ENCODE measurements at places on chromosomes 12 and 14. TPM values are rescaled to one million over a fixed set of nuclear protein-coding genes. Genes with fewer than 3 reads are reported as not detected.

- H3K27me3 ChIP-seq: no peaks in the 10 kb centered on the region
- no peaks in the 10 kb centered on the region for H3K4me1 ChIP-seq
- no peak overlapping the region for H3K27ac ChIP-seq
- no peak overlapping the region for H3K4me3 ChIP-seq
Observed at GRCh38 chr12:102174117-102174516, 23.5 kb downstream of the PMCH start.

GRCh38 chr12:16619537-16619936, 13.6 kb upstream of the LMO3 start:
- DNase-seq: no peak
- H3K4me1 ChIP-seq: no peaks in the 10 kb centered on the region
- no peak overlapping the region for H3K27ac ChIP-seq

- no peak for DNase-seq
- H3K27me3 ChIP-seq: no peaks in the 10 kb centered on the region
- H3K27ac ChIP-seq: no peak overlapping the region
- H3K4me1 ChIP-seq: no peaks in the 10 kb centered on the region
- no peaks in the 10 kb centered on the region for H3K36me3 ChIP-seq
Observed at GRCh38 chr12:95227818-95228356, 10.3 kb downstream of the VEZT start.

- peaks cover 6% of the 10 kb centered on the region for H3K4me1 ChIP-seq
- peak overlapping the region; percentile 17 for H3K27ac ChIP-seq
- DNase-seq: no peak
- no peaks in the 10 kb centered on the region for H3K36me3 ChIP-seq
Observed at GRCh38 chr14:76782885-76783566, 21.8 kb downstream of the VASH1 start.

DNA sequence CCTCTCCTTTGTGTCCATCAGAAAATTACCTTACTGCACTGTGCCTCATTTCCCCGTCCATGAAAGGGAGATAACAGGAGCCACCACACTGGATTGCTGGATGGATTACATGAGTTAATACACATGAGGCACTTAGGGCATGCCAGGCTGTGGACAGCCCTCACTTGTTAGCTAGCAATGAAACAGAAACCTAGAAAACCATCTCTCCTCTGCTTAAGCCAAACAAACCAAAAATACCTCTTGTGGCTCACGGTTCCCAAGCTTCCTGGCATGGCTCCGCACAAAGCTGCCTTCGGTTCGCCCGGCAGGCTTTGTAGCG, 660 bp upstream of the HCFC2 start:
- H3K27me3 ChIP-seq: no peaks in the 10 kb centered on the region
- H3K4me1 ChIP-seq: peaks cover 9% of the 10 kb centered on the region
- H3K36me3 ChIP-seq: no peaks in the 10 kb centered on the region

DNA sequence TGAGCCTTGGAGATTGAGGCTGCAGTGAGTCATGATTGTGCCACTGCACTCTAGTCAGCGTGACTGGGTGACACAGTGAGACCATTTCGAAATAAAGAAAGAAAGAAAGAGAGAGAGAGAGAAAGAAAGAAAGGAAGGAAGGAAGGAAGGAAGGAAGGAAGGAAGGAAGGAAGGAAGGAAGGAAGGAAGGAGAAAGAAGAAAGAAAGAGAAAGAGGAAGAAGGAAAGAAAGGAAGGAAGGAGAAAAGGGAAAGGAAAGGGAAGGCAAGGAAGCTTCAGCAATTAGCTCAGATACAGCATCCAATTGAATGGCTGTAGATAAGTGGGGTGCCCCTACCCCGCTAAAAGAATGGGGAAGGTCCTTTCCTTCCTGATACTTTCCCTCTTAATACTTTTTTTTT, 9.5 kb upstream of the NAA30 start:
- no peak for DNase-seq
- no peak overlapping the region for H3K27ac ChIP-seq
- no peaks in the 10 kb centered on the region for H3K36me3 ChIP-seq
- H3K4me3 ChIP-seq: no peak overlapping the region
- no peaks in the 10 kb centered on the region for H3K4me1 ChIP-seq

GRCh38 chr14:57610631-57611030, 117.0 kb upstream of the CCDC198 start:
- no peaks in the 10 kb centered on the region for H3K36me3 ChIP-seq
- H3K27me3 ChIP-seq: no peaks in the 10 kb centered on the region
- no peak overlapping the region for H3K27ac ChIP-seq
- no peak overlapping the region for H3K4me3 ChIP-seq
- DNase-seq: no peak
- H3K4me1 ChIP-seq: no peaks in the 10 kb centered on the region

DNA sequence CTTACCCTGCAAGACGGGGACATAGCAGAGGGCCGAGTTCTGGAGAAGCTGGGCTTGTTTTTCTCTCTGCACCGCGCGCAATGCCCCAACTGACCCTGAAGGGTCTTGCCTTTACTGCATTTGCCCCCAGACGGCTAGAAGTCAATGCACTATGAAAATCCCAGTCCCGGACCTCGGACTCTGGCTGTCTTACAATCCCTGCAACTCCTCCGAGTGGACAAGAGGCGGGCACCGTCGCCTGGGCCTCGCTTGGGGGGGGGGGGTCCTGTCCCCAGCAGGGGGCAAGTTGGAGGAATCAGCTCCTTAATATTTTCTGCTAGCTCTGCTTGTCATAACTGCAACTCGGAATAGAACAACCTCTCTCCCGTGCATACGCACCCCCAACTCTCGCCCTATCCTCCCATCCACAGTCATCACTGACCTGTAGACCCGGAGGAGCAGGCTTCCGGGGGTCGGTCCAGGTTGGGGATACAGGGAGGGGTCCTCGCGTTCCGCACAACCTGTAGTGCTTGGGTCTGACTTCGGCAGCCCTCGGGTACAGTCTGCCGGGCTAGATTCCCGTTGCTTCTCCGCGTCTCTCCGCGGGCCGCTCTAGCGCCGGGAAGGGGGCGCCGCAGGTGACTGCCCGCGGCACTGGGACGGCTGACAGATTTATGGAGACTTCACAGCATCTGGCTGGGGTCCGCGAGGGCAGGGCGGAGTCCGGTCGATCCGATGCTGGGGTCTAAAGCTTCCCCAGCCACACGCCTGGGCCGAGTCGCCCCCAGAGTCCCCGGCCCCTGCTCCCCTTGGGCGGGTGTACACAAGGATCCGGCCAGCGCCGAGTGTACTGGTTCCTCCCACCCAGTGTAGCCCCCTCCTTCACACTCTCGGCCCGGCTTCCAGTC, 3.3 kb upstream of the PAX9 start:
- no peak for DNase-seq
- H3K36me3 ChIP-seq: no peaks in the 10 kb centered on the region
- H3K27ac ChIP-seq: no peak overlapping the region
- no peaks in the 10 kb centered on the region for H3K4me1 ChIP-seq
- no peak overlapping the region for H3K4me3 ChIP-seq

DNA sequence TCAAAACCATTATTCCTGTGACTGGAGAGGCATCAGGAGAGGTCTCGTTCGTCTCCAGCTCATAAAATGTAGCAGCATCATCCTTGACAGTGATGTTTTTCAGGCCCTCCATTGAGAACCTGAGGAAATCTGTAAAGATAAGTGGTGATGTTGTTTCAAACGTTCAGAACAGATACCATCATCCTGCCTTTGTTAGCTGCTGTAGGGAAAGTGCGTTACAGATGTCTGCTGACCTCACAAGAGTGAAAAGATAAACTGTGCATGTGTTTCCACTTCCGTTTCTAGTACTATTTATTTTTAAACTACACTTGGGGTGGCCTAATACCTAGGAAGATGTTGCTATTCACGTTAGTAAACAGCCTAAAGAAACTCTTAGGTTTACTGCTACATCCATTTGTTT, 28.4 kb downstream of the BCL2L14 start:
- H3K27ac ChIP-seq: no peak overlapping the region
- H3K27me3 ChIP-seq: no peaks in the 10 kb centered on the region
- H3K36me3 ChIP-seq: no peaks in the 10 kb centered on the region
- no peak overlapping the region for H3K4me3 ChIP-seq
- no peak for DNase-seq

GRCh38 chr12:52437508-52437907, 3.3 kb upstream of the KRT75 start:
- H3K36me3 ChIP-seq: no peaks in the 10 kb centered on the region
- no peak for DNase-seq
- no peaks in the 10 kb centered on the region for H3K27me3 ChIP-seq
- no peak overlapping the region for H3K4me3 ChIP-seq

GRCh38 chr14:69876221-69876847, 2.9 kb upstream of the SMOC1 start:
- H3K4me1 ChIP-seq: no peaks in the 10 kb centered on the region
- H3K27ac ChIP-seq: no peak overlapping the region
- no peak overlapping the region for H3K4me3 ChIP-seq
- H3K27me3 ChIP-seq: no peaks in the 10 kb centered on the region

- no peak overlapping the region for H3K4me3 ChIP-seq
- H3K27ac ChIP-seq: no peak overlapping the region
- peaks cover 7% of the 10 kb centered on the region for H3K4me1 ChIP-seq
Observed at GRCh38 chr12:45768194-45768593, 38.7 kb downstream of the ARID2 start.

- H3K4me1 ChIP-seq: no peaks in the 10 kb centered on the region
- H3K27me3 ChIP-seq: no peaks in the 10 kb centered on the region
- H3K4me3 ChIP-seq: peak overlapping the region; percentile 56
- H3K27ac ChIP-seq: peak overlapping the region; percentile 74
- no peaks in the 10 kb centered on the region for H3K36me3 ChIP-seq
Observed at GRCh38 chr14:21098892-21099595, 589 bp upstream of the ZNF219 start.

DNA sequence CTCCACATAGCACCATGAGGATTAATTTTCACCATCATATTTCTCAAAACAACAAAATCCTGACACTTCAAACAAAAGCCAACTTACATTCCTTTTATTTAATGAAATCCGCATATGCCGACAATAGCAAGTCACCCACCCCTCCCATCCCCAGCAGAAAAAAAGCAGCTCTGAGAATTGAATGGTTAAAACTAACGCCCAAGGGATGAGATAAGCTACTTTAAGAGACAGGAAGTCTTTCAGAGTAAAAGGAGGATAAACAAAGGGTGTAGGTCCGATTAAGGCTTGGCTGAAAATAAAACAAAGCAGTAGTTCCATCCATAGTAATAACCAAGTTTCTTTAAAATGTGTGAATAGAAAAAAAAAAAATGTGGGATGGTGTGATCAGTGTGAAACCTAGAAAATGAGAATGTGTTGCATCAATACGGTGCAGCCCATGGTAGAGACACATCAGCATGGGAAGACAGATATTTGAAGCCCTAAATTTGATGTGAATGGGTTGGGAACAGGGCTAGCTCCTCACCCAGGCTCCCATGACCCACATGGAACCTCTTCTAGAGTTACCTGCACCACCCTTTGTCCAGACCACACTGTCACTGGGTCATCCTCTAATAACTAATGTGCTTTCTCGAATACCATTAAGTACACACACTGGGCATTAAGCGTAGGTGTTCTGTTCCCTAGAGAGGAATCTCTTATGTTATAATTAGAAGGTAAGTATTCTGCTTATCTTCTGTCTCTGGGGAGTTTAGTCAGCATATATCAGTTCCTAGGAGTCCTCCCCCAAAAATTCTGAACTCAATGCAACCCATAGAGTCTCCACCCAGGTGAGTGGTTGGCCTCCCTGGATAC, 31.7 kb downstream of the RTRAF start:
- H3K4me1 ChIP-seq: peaks cover 4% of the 10 kb centered on the region
- H3K27me3 ChIP-seq: no peaks in the 10 kb centered on the region
- DNase-seq: no peak
- H3K4me3 ChIP-seq: no peak overlapping the region
- no peak overlapping the region for H3K27ac ChIP-seq

GRCh38 chr14:67787673-67788072, 28.7 kb downstream of the ZFYVE26 start:
- no peaks in the 10 kb centered on the region for H3K27me3 ChIP-seq
- no peaks in the 10 kb centered on the region for H3K4me1 ChIP-seq
- H3K27ac ChIP-seq: no peak overlapping the region
- no peak overlapping the region for H3K4me3 ChIP-seq

- H3K4me1 ChIP-seq: no peaks in the 10 kb centered on the region
- H3K27me3 ChIP-seq: no peaks in the 10 kb centered on the region
- DNase-seq: no peak
- H3K27ac ChIP-seq: no peak overlapping the region
- H3K36me3 ChIP-seq: no peaks in the 10 kb centered on the region
- no peak overlapping the region for H3K4me3 ChIP-seq
Observed at GRCh38 chr14:44979740-44980356, 17.9 kb downstream of the TOGARAM1 start.

GRCh38 chr12:64735442-64735841, 23.8 kb downstream of the GNS start:
- H3K27me3 ChIP-seq: no peaks in the 10 kb centered on the region
- peaks cover 18% of the 10 kb centered on the region for H3K4me1 ChIP-seq
- H3K36me3 ChIP-seq: peaks cover 54% of the 10 kb centered on the region
- H3K27ac ChIP-seq: no peak overlapping the region
- DNase-seq: no peak

GRCh38 chr12:47021298-47021697, 58.1 kb upstream of the PCED1B start:
- no peaks in the 10 kb centered on the region for H3K27me3 ChIP-seq
- no peak overlapping the region for H3K27ac ChIP-seq
- H3K36me3 ChIP-seq: no peaks in the 10 kb centered on the region
- no peaks in the 10 kb centered on the region for H3K4me1 ChIP-seq
- peak; percentile 54 for DNase-seq

- H3K27ac ChIP-seq: no peak overlapping the region
- no peaks in the 10 kb centered on the region for H3K36me3 ChIP-seq
- DNase-seq: no peak
- no peaks in the 10 kb centered on the region for H3K27me3 ChIP-seq
Observed at GRCh38 chr12:89513544-89513943, 11.1 kb downstream of the GALNT4 start.

DNA sequence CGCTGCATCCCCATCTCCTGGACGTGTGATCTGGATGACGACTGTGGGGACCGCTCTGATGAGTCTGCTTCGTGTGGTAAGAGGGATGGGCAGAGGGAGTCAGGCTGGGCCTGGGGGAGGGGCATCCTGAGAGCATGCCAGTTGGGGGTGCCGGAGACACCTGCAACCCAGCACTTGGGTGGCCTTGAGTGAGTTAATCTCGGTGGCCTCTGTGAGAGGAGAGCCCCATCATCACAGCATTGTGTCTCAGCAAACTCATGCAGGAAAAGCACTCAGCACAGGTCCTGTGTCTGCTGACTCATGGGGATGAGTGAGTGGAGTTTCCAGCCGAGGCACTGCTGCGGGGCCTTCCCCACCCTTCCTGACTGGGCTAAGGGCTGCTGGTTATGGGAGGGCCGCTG, 19.6 kb upstream of the LRP1-AS start:
- H3K4me3 ChIP-seq: no peak overlapping the region
- no peak overlapping the region for H3K27ac ChIP-seq
- H3K4me1 ChIP-seq: no peaks in the 10 kb centered on the region
- no peak for DNase-seq

- no peaks in the 10 kb centered on the region for H3K27me3 ChIP-seq
- peaks cover 6% of the 10 kb centered on the region for H3K4me1 ChIP-seq
- no peak overlapping the region for H3K27ac ChIP-seq
- peak; percentile 59 for DNase-seq
Observed at GRCh38 chr12:2783936-2784600, 10.7 kb upstream of the FKBP4 start.

- H3K27me3 ChIP-seq: no peaks in the 10 kb centered on the region
- peaks cover 6% of the 10 kb centered on the region for H3K36me3 ChIP-seq
- H3K4me1 ChIP-seq: no peaks in the 10 kb centered on the region
- H3K4me3 ChIP-seq: no peak overlapping the region
Observed at GRCh38 chr12:32334371-32334777, 65.0 kb upstream of the FGD4 start.

Gene FAM161B
- total RNA-seq: 3.7 TPM

Gene RERG
- not detected for total RNA-seq

Gene KCNH3
- 5.3 TPM for total RNA-seq

Gene OR6C2
- not detected for total RNA-seq

Gene KRT84
- not detected for total RNA-seq

Gene IFT43
- total RNA-seq: 15.4 TPM

Gene SPX
- 0.69 TPM for total RNA-seq

Gene MANSC4
- 0.64 TPM for total RNA-seq

Gene FOXG1
- total RNA-seq: not detected

Gene OR6C75
- not detected for total RNA-seq

Gene SPRING1
- 27.1 TPM for total RNA-seq
